Nucleus accumbens (tissue), 56 donors: ENCODE measurements at places on chromosomes 2 and 18.

GRCh38 chr2:191041418-191042161, 27.6 kb upstream of the STAT1 start:
- no peak for DNase-seq

GRCh38 chr2:133591164-133591563, 22.9 kb upstream of the NCKAP5 start:
- peak; percentile 72 for DNase-seq

- DNase-seq: no peak
Measured at GRCh38 chr2:30356071-30356470, 91.0 kb upstream of the LCLAT1 start.

- DNase-seq: no peak
Measured at GRCh38 chr2:67309281-67309680, 87.9 kb upstream of the ETAA1 start.

GRCh38 chr2:9163306-9164111, 43.1 kb upstream of the ASAP2 start:
- DNase-seq: no peak

- no peak for DNase-seq
Measured at GRCh38 chr2:26940001-26940400, 30.4 kb upstream of the MAPRE3 start.

DNA sequence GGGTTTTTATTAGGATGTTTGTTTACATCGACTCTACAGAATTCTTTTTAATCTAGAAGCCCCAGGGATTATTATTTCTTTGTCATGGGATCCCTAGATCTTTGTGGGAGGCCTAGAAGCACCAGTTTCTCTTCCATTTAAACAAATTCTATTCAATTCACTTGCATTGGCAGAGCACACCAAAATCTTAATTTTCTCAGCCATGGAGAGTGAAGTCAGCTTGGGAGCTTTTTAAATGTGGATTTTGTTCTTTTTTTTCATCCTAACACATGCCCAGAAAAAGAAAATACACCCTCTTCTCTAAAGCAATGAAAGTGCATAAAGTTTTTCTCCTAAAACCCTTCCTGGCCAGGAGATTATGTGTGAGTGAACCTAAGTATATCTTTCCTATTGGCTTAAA, 38.5 kb downstream of the CDCA7 start:
- no peak for DNase-seq

DNA sequence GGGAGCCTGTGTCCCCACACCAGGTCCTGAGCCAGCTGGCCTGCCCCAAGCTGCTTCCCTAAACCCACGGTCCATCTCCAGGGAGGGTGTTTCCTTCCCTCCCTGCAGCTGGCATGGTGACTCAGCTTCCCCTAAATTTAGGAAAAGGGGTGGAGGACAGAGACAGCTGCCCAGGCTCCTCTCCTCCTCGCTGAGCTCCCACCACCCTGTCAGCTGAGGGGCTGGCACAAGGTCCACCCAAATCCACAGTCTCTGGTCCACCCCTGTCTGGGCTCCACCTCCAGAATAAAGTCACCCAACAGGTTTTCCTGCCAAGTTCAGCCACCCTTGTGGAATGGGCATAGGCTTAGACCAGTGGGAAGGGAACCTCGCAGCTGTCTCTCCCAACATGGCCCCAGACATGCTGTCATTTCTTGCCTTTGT, 156.5 kb downstream of the TNS1 start:
- DNase-seq: no peak

GRCh38 chr18:49322765-49323490, 137.5 kb downstream of the DYM start:
- no peak for DNase-seq

GRCh38 chr2:47195148-47195547, 40.0 kb upstream of the STPG4 start:
- no peak for DNase-seq

GRCh38 chr2:239064891-239065290, 217.0 kb downstream of the TWIST2 start:
- DNase-seq: no peak

GRCh38 chr18:46883180-46883579, 34.1 kb downstream of the PIAS2 start:
- DNase-seq: no peak

GRCh38 chr2:138515092-138515491, 13.5 kb downstream of the SPOPL start:
- DNase-seq: no peak

DNA sequence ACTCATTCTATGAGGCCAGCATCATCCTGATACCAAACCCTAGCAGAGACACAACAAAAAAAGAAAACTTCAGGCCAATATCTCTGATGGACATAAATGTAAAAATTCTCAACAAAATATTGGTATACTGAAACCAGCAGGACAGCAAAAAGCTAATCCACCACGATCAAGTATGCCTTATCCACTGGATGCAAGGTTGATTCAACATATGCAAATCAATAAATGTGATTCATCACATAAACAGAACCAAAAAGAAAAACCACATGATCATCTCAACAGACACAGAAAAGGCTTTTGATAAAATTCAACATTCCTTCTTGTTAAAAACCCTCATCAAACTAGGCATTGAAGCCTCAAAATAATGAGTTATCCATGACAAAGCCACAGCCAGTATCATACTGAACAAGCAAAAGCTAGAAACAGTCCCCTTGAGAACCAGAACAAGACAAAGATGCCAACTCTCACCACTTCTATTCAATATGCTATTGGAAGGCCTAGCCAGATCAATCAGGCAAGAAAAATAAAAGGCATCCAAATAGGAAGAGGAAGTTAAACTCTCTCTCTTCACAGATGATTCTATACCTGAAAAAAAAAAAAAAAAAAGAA, 45.3 kb downstream of the RTTN start:
- no peak for DNase-seq

DNA sequence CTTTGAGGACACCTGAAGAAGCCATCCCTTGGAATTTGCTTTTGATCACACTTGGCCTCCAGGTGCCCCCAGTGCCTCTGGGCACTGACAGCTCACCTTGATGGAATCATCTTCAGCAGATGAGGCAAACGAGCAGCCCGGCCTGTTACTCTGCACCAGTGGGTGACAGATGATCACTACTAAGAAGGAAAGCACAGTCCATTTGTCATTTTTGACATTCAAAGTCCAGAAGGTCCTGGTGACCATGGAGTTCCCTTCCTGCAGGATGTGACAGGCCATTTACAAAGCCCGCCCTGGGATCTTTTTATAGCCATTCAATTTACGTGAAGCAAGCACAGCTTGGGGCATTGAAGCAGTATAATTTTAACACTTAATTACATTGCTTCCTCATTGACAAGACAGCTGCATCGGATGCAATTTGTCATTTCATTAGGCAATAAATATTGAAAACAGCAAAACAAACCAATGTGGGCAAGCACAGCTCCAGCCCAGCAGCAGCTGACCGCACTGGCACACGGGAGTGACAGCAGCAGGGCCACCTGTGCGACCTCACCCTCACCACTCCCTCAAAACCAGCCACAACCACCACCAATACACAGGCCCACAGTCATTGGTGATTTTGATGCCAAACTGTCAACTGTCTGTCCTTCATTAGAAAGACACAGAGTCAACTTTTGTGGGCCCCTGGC, 76.0 kb upstream of the SLC66A3 start:
- DNase-seq: no peak

DNA sequence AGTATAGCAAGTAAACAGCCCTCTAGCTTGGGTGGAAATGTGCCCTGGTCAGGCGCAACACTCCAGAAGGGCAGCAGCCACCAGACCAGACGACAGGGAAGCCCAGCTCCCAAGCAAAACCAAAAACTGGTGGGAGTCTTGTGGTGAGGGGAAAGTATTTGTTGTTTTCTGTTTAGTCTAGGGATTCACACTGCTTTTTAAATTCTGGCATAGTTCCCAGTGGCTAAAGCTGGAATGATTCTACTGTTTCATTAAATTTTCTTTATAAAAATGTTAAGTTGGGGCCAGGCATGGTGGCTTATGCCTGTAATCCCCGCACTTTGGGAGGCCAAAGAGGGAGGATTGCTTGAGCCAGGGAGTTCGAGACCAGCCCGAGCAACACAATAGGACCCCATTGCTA, 38.5 kb downstream of the MERTK start:
- no peak for DNase-seq
